Stimulated activated CD8-positive, alpha-beta memory T cell treated with anti-CD3 and anti-CD28 coated beads, Interleukin-4, amount 100 ng/mL, for 1 hour (primary cell): ENCODE measurements at places on chromosomes 11 and 22.

DNA sequence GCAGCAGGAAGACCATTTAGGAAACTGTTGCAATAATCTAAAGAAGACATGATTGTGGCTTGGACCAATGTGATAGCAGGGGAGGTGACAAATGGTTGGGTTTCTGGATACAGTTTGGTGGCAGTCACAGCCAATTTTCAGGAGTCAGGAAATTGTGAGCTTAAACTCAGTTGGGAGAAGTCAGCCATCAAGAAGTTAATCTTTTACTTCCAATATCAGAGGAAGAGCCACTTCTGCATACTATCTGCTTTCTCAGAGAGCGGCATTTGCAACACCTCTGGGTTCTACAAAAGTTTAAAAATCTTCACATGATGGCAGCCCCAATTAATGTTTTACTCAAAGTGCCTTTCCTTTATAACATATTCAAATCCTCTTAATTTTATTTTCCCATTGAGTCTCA lies 33.7 kb upstream of the PDE3B start:
- DNase-seq, result no peak

DNA sequence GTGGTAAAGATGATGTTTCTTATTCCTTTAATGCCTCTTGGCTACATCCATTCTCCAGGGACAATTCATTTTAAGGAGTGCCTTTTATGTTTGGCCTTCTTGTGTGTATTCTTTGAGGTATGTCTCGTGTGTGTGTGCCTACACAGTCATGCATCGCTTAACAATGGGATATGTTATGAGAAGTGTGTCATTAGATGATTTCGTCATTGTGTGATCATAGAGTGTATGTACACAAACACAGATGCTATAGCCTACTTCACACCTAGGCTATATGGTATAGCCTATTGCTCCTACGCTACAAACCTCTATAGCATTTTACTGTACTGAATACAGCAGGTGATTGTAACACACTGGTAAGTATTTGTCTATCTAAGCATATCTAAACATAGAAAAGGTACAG lies 23.0 kb downstream of the ZNF202 start:
- no peak for DNase-seq

DNA sequence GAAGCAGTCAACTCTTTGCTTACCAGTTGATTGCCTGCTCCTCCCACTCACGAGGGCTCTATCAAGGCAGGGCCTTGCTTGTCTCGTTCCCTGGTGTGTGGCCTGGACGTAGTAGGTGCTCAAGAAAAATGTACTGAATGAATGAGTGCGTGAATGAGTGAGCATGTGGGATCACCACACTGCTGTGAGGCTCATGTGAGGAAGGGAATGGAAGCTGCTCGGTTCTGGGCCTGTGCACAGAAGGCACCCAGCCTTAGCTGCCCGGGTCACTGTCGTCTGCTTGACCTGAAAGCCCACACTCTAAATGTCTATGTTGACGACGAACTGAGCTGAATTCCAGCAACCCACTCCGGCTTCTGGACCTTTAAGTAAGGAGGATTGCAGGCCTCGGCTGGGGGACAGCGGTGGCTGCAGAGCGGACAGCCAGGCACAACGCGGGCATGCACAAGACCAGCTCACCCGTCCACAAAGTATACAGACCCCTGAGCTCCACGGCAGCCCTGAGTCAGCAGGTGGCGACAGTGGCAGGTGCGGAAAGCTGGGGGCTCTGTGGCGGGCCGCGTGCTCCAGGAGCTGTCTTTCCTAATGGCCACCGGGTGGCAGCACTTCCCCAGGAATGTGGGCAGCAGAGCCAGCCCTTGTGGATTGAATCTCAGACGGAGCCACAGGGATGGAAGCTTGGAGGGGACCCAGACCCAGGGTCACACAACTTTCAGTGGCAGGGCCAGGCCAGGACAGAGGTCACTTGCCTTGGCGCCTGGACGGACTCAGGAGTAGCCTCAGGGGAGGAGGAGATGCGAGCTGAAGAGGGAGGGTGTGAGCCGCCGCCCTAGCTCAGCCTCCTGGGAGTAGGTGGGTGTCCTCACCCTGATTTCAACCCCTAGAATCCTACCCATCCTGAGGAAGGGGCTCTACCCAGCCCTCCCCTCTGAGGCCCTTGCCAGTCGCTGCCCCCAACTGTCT lies 5.0 kb upstream of the PICK1 start:
- DNase-seq, result peak; percentile 44

DNA sequence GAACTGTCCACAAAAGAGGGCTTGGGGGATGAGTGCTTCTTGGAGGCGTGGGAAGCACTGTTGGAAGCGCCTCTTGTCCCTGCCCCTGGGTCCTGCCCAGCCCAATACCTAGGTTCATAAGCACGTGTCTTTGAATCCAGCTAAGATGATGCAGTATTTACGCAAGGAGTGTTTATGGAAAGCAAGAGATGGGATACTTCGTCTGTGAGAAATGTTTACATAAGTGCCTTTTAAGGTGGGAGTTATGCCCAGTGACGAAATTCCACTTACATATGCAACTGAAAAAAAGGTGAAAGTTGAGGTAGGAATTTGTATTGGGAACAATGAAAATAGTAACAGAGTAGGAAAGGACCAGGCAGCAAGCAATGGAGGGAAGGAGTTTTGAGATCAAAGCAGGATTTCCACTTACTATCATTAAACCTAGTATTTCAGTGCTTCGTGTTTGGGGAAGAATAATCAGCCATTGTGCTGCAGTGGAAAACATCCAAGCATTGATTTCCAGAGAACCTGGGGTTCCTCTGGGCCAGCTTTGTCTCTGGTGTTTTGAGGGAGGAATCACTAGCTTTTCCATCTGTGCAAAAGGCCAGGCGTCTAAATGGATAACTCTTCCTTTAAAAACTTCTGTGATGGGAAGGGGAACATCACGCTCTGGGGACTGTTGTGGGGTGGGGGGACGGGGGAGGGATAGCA lies 115.3 kb upstream of the TTC12 start:
- DNase-seq, result no peak

- no peak for DNase-seq
Observed at GRCh38 chr11:10627291-10627690, 58.8 kb upstream of the LYVE1 start.

DNA sequence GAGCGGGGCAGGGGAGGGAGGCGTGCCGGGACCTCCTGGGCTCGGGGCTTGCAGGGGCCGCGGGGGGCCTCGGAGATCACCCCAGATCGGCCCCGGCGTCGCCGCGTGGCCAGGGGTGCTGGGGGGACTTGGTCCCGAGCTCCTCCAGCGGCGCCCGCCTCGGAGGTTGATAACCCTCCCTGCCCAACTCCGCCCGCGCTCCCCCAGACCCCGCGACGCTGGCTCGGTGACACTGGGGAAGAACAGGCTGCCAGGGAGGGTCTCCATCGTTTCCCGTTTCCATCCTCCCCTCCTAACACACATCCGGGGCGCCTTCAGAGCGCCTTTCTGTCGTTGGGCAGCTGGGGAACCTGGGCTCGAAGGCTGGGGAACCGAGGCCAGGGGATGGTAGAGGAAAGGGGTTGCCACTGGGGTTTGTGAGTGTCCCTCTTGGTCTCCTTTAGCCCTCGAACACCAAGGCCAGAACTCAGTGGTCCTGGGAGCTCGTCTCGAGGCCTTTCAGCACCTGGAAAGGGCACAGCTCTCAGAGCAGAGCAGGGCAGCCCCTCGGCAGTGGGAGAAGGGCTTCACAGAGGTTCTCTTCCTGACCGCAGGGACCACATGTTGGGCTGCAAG lies 431 bp downstream of the SLC37A2 start:
- DNase-seq, result no peak
